ENCODE measurements at places on chromosomes 13 and 19. TPM values are rescaled to one million over a fixed set of nuclear protein-coding genes. Genes with fewer than 3 reads are reported as not detected.

Gene RPL18A
- 1,285 TPM for polyA plus RNA-seq

- DNase-seq, result no peak
Measured at GRCh38 chr13:77535448-77535847, at the start of gene SCEL. Gene SCEL (plus strand): TSS chr13:77535706. CDS start chr13:77555876, 20,170 bp downstream.

Gene FFAR3
- 0.31 TPM for polyA plus RNA-seq

Gene NLRP9
- polyA plus RNA-seq, result not detected

DNA sequence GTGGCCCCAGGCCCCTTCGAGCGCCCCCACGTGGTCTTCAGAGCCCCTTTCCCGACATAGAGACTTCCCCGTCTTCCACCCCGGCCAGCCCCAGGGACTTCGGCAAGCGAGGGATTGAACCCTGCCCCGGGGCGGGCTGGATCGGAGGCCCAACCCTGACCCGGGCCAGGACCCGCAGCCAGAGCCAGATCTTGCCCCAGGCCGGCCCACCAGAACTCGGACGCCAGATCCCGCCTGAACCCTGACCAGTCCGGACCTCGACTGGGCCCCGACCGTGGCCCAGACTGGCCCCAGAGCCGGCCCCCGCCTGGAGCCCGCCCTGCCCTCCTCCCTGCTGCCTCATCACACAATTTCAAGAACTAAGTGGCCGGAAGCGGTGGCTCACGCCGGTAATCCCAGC lies 253 bp upstream of the TPTE2 start:
- DNase-seq, result no peak

Data from renal pelvis (tissue), 12 donors.